Mammary epithelial cell (primary cell): ENCODE measurements at places on chromosomes 16 and 17. TPM values are rescaled to one million over a fixed set of nuclear protein-coding genes. Genes with fewer than 3 reads are reported as not detected.

The C1QL1 gene
- 1.9 TPM for polyA plus RNA-seq

The C1QTNF8 gene
- not detected for polyA plus RNA-seq

The NTN1 gene
- 9.3 TPM for polyA plus RNA-seq

The TBC1D3D gene
- polyA plus RNA-seq, result 0.27 TPM
